Right lobe of liver (tissue), 6 donors: ENCODE measurements at places on chromosomes 5 and 9. TPM values are rescaled to one million over a fixed set of nuclear protein-coding genes. Genes with fewer than 3 reads are reported as not detected.

- DNase-seq: no peak
Measured at GRCh38 chr9:122056484-122056883, 36.6 kb downstream of the TTLL11 start.

GRCh38 chr9:132596200-132596599, 13.8 kb downstream of the BARHL1 start:
- no peak for DNase-seq

GRCh38 chr9:130156672-130157071, 15.5 kb upstream of the NCS1 start:
- no peak for DNase-seq

- DNase-seq: peak; percentile 43
Measured at GRCh38 chr9:137411260-137411644, 11.7 kb downstream of the EXD3 start.

GRCh38 chr9:99216073-99216472, 5.7 kb downstream of the ALG2 start:
- DNase-seq: no peak

DNA sequence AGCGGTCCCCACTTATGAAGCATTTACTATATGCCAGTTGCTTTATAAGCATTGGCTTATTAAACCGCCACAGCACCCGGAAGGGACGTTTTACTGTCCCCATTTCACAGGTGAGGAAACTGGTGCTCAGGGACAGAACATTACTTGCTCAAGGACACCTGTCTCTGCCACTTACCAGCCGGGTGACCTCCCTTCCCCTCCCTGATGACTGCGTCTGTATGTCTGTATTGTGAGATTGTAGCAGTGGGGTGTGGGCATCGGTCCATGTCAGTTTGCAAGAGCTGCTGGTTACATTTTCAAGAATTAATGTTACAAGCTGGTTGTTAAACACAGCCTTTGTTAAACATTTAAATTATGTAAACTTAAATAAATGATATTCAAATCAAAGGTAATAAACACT, 77.6 kb upstream of the LMX1B start:
- DNase-seq: no peak

Gene C9orf50
- total RNA-seq: not detected

Gene LCN6
- total RNA-seq: 0.63 TPM
